Neuronal stem cell (in vitro differentiated cells): ENCODE measurements at places on chromosomes 7 and 10.

- no peak for DNase-seq
Measured at GRCh38 chr7:54838175-54838910, 79.3 kb upstream of the SEC61G start.

GRCh38 chr10:59020502-59020901 is 155.9 kb upstream of the PHYHIPL start:
- no peak for DNase-seq

GRCh38 chr10:30596013-30596412 is 33.5 kb downstream of the LYZL2 start:
- no peak for DNase-seq

- no peak for DNase-seq
Measured at GRCh38 chr7:3943779-3944520, 642.9 kb downstream of the SDK1 start.

GRCh38 chr10:75924309-75924902 is 493.0 kb downstream of the LRMDA start:
- no peak for DNase-seq

DNA sequence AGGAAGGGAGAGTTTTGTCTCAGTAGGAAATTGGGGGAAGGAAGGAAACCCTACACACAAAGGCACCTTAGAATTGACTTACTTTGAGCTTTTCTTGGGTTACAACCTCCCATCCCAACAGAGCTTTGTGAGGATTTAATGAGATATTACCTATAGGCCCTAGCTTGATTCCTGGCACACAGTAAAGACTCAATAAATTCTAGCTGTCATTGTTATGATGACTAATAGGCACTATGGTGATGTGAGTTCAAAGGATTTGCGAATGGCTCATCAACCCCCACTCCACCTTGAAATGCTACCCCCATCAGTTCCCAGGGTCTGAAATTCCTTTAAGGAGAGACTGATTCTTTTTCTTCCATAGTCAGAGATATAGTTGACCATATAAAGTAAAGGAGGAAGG is 67.9 kb upstream of the SMNDC1 start:
- DNase-seq, result no peak

DNA sequence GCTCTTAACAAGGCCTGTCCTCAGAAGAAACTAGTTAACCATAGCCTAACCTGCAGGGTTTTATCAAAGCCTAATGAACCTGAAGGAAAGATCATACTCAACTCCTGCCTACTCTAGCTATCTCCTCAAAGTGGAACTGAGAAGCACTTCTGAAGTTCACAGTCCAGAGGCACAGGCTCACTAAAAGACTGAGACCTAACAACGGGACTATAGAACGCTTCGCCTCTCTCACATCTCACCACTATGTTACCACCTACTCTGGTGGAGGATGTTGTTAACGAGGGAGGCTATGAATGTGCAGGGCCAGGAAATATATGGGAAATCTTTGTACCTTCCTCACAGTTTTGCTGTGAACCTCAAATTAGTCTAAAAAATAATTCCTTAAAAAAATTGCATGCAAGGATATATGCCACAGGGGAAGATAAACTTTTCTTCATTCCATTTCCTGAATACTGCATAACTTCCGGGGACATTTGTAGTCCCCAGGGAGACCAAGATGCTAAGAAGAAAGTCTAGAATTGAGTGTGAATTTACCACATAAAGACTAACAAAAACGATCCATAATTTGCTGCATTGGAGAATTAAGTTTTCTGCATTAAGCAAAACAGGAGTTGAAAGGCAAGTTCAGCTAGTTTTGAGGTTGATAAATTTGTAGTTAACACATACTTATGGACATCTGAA is 21.6 kb downstream of the LIPJ start:
- DNase-seq, result no peak

GRCh38 chr7:12119620-12120303 is 91.3 kb upstream of the TMEM106B start:
- DNase-seq, result no peak

DNA sequence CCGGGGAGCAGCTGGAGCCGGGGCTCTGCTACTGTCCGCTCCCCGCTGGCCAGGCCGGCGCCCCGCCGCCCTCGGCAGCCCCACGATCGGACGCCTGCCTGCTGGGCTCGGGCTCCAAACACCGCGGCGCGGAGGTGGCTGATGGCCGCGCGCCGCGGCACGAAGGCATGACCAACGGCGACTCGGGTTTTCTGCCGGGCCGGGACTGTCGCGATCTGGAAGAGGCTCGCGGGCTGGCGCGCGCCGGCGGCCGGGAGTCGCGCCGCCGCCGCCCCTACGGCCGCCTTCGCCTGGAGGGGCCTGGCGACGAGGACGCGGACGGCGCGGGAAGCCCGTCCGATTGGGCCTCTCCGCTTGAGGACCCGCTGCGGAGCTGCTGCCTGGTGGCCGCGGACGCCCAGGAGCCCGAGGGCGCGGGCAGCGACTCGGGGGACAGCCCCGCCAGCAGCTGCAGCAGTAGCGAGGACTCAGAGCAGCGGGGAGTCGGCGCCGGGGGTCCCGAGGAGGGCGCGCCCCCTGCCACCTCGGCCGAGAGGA is 570 bp downstream of the TBC1D12 start:
- DNase-seq, result peak; percentile 56

DNA sequence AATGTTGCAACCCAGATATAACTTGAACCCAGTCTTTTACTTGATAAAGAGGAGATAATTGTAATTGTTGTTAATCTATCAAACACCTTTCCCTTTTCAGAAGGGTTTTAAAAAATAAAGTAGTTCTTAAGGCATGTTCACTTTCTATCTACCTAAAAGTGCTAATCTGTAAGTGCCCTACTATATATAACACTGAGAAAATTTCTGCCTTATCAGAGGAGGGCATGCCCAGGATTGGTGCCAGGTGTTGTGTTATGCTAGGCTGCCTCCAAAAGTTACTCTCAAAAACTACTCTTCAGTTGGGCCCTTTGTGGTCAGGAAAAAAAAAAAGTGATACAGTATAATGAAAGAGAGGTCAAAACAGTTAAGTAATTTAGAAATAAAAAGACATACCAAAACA is 36.3 kb downstream of the SMNDC1 start:
- no peak for DNase-seq

GRCh38 chr10:20888620-20889330 is 8.3 kb downstream of the NEBL start:
- no peak for DNase-seq

- no peak for DNase-seq
Measured at GRCh38 chr10:48470115-48470892, 134.6 kb downstream of the ARHGAP22 start.

DNA sequence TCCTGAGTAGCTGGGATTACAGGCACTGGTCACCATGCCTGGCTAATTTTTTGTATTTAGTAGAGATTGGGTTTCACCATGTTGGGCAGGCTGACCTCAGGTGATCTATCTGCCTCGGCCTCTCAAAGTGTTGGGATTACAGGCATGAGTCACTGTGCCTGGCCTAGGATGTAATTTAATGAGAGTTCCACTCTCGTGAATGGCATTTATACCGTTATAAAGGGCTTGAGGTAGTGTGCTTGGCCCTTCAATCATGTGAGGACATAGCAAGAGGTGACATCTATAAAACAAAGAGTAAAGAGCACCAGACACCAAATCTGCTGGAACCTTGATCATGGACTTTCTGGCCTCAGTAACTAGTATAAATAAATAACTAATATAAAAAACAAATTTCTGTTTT is 93.5 kb upstream of the PPP1R9A start:
- DNase-seq, result no peak

DNA sequence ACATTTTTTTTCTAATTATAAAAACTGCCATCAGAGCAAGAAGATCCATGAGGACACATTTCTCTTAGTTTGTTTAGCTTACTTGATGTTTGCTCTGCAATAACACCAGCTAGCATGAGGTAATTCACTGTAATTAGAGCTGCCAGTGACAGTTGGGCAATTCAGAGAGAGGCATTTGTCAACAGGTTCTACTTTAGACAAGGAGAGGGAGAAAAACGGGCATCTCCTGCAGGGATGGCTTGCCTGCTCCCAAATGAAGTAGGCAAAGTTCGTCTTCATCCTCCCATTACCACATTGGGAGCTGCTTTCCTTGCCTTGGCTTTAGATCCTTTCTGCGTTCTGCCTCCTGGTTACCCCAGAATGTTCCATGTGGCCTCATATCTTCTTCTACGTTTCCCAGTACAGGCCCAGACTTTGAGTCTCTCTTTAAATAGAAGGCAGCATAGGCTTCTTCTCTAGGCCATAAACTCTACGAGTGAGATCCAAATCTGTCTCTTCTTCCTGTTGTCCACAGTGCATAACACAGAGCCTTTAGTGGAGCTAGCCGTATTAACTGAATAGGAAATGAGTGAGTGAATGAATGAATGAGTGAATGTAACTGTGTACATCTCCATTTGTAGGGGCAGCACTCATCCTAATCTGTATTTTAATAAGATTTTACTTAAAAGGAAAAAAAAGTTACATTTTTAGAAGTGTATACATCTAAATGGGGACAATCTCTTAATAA is 21.2 kb downstream of the ASB15 start:
- DNase-seq, result no peak

GRCh38 chr7:84792231-84792893 is 394.5 kb downstream of the SEMA3D start:
- DNase-seq, result no peak

DNA sequence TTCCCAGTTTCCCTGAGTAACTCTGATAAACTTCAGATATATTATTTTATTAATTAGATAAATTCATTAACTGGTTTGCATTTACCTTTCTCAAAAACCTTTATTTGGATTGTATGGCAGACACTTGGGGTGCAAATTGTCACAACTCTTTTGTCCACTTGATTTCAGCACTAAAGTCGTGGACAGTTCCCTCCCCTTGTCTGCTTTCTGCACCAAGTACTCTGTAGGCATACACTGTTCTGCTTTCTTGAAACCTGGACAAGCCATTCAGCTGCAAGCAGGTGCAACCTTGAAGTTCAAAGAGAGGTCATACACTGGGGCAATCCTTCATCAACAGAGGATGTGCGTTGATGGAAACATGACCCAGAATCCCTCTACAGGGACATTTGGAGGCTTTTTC is 162.9 kb downstream of the ARL5B start:
- DNase-seq, result peak; percentile 70

DNA sequence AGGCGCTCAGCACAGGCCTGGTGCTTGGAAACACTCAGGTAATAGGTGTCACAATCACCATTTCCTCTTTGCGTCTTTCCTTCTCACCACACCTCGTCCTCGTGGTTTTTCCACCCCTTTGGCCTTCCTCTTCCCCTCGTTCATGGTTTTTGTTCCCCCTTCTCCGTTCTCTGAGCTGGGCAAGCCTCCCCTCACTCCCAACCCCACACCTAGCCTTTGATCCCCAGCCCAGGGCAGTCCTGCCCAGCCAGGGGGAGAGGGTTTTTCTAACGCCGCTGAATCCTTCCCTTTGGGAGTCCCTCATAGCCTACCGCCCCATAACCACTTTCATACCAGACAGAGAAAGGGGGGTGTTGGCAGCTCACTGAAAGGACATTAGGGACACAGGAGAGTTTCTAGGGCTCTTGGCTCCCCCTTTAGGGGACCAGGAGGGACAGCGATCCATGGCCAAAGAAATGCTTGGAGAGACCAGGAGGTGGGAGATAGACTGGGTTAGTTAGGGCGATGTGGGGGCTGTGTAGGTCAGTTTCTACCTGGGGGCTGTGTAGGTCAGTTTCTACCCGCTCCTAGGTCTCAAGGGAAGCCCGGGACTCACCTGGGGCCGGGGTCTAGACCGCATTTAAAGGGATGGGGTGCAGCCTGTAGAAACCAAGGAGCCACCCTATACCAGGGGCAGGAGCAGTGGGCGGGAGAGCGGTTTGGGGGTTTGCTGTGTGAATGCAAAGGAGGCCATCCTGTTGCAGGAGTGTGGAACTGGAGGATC is 1.4 kb downstream of the EPHB4 start:
- DNase-seq, result no peak
